ENCODE measurements at places on chromosomes 2 and 18. TPM values are rescaled to one million over a fixed set of nuclear protein-coding genes. Genes with fewer than 3 reads are reported as not detected.

The COLEC11 gene
- total RNA-seq = not detected

The HNRNPA3 gene
- 24.6 TPM for total RNA-seq

The HOXD13 gene
- not detected for total RNA-seq

The MC4R gene
- total RNA-seq = not detected

The FAM124B gene
- 0.44 TPM for total RNA-seq

The SPEG gene
- total RNA-seq = 21.7 TPM

The CHRNG gene
- not detected for total RNA-seq

The CGREF1 gene
- 3.6 TPM for total RNA-seq

The CXCR1 gene
- not detected for total RNA-seq

The LCT gene
- under 0.01 TPM for total RNA-seq

The AKAIN1 gene
- not detected for total RNA-seq

The CDH19 gene
- not detected for total RNA-seq

The RAPGEF4 gene
- total RNA-seq = 0.66 TPM

The SERPINB3 gene
- not detected for total RNA-seq

The TRABD2A gene
- total RNA-seq = 17.5 TPM

The CCDC148 gene
- total RNA-seq = 1.5 TPM

The EN1 gene
- not detected for total RNA-seq

The ANKRD30B gene
- 0.50 TPM for total RNA-seq

The PTPRN gene
- 3.6 TPM for total RNA-seq

The ADGRF3 gene
- not detected for total RNA-seq

The TTN gene
- total RNA-seq = 0.50 TPM

The AMER3 gene
- total RNA-seq = not detected

The EPB41L3 gene
- total RNA-seq = 56.6 TPM

The FBXO48 gene
- 0.29 TPM for total RNA-seq

The CCDC121 gene
- total RNA-seq = 3.1 TPM

The TRIM43 gene
- not detected for total RNA-seq

The WNT6 gene
- total RNA-seq = not detected

The NLRC4 gene
- not detected for total RNA-seq

The TBR1 gene
- total RNA-seq = not detected

The FOXD4L1 gene
- total RNA-seq = 0.17 TPM

The IL1RL1 gene
- 0.33 TPM for total RNA-seq

The LYG1 gene
- 0.73 TPM for total RNA-seq

The MTCL1 gene
- 80.1 TPM for total RNA-seq

The TGFA gene
- total RNA-seq = 0.73 TPM

The METTL4 gene
- total RNA-seq = 11.1 TPM

The SMIM21 gene
- not detected for total RNA-seq

The ACMSD gene
- not detected for total RNA-seq

The SKA1 gene
- 1.5 TPM for total RNA-seq

The PDE11A gene
- total RNA-seq = not detected

The GPR55 gene
- total RNA-seq = not detected

The PELI1 gene
- total RNA-seq = 6.6 TPM

The FAM228A gene
- total RNA-seq = 1.3 TPM

The EPB41L5 gene
- 14.3 TPM for total RNA-seq

The PLGLB1 gene
- total RNA-seq = 1.5 TPM

The C1D gene
- total RNA-seq = 23.9 TPM

The ARHGEF4 gene
- total RNA-seq = 1.3 TPM

The PROKR1 gene
- total RNA-seq = not detected

The DQX1 gene
- under 0.01 TPM for total RNA-seq

The C1GALT1C1L gene
- total RNA-seq = 1.0 TPM

The RAB1A gene
- 86.8 TPM for total RNA-seq

The RDH14 gene
- 33.5 TPM for total RNA-seq

The SOX11 gene
- total RNA-seq = under 0.01 TPM

Measured in smooth muscle cell of trachea (primary cell).